CD8-positive, alpha-beta memory T cell (primary cell): ENCODE measurements at places on chromosomes 7 and 10. TPM values are rescaled to one million over a fixed set of nuclear protein-coding genes. Genes with fewer than 3 reads are reported as not detected.

DNA sequence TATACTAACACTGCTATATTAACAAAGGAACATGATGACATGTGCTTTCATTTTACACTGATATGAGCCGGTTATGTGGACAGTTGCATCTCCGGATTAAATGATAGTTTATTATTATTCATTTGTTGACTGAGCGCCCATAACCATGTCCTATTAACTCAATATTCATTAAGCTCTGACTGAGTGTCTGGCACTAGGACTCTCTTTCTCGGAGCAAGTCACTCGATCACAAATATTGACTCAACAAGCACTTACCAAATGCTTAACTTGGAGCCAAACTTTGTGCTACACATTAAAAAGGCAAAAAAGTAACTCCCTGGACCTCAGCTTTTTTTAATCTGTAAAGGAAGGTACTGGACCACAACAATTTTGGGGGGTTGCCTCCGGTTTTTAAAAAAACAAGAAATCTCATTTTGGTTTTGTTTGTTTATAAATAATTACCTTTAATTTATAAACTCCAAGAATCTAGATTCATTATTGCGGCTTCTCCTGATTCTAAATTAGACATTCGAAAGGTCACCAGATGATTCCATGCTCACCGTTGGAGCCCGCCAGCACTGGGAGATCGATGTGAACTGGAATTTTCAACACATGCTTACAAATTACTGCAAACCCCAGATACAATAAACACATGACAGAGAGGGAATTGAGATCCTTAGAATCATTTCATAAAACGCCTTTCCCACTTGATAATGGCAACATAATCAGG is 8.9 kb upstream of the LYZL1 start:
- H3K4me3 ChIP-seq: no peak overlapping the region
- H3K4me1 ChIP-seq: no peaks in the 10 kb centered on the region
- H3K27me3 ChIP-seq: no peaks in the 10 kb centered on the region
- no peak overlapping the region for H3K27ac ChIP-seq

DNA sequence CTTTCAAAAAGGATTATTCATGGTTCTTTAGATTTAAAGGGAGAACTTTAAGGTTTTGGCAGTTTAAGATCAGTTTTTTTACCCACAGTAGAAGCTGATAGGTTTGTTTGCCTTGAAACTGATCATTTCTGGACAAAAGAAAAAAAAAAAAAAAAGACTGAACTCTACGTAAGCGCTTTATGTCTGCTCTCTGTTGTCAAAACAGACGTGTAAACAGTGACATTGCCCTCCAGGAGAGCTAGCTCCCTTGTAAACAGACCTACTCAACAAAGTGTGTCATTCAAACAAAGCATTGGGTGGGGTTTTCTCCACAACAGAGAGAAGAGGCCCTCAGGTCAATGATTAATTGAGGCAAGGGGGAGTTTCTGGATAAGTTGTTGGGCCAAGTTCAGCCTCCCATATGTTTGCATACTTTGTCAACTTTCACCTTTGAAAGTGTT is 568.1 kb upstream of the LRRN3 start:
- H3K4me3 ChIP-seq: no peak overlapping the region
- no peak for DNase-seq
- no peaks in the 10 kb centered on the region for H3K4me1 ChIP-seq
- no peaks in the 10 kb centered on the region for H3K27me3 ChIP-seq
- no peaks in the 10 kb centered on the region for H3K36me3 ChIP-seq
- H3K27ac ChIP-seq: no peak overlapping the region

The STN1 gene
- 23.6 TPM for total RNA-seq

- H3K36me3 ChIP-seq: no peaks in the 10 kb centered on the region
- no peak overlapping the region for H3K4me3 ChIP-seq
- peaks cover 6% of the 10 kb centered on the region for H3K27me3 ChIP-seq
Measured at GRCh38 chr7:140597428-140597949, 43.1 kb downstream of the DENND2A start.

GRCh38 chr10:28664369-28664740 is 13.0 kb upstream of the BAMBI start:
- H3K4me1 ChIP-seq: no peaks in the 10 kb centered on the region
- no peak overlapping the region for H3K4me3 ChIP-seq
- no peak for DNase-seq
- H3K36me3 ChIP-seq: no peaks in the 10 kb centered on the region
- H3K27ac ChIP-seq: no peak overlapping the region

The PDCD4 gene
- total RNA-seq: 96.1 TPM

DNA sequence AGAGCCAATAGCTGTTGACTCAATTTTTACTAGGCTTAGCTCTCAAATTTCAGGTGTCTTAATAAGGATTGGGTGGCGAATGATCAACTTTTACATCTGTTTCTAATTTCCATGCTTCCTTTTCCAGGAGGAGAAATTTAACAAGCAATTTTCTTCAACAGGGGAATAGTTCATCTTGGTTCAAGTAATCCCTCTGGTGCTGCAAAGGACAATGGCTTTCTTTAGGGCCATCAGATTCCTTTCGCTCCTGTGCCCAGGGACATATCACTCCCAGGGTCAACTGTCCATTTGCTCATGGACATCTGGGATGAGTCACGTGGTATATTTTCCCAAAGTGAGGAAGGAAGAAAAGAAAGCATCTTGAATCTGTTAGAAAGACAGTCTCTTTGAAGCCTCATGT is 313.3 kb downstream of the FRMD4A start:
- H3K4me3 ChIP-seq: no peak overlapping the region
- H3K4me1 ChIP-seq: peaks cover 13% of the 10 kb centered on the region
- no peak overlapping the region for H3K27ac ChIP-seq
- H3K36me3 ChIP-seq: no peaks in the 10 kb centered on the region
- no peak for DNase-seq
- no peaks in the 10 kb centered on the region for H3K27me3 ChIP-seq

- DNase-seq: no peak
- H3K4me1 ChIP-seq: no peaks in the 10 kb centered on the region
- no peak overlapping the region for H3K4me3 ChIP-seq
- no peak overlapping the region for H3K27ac ChIP-seq
- no peaks in the 10 kb centered on the region for H3K36me3 ChIP-seq
- no peaks in the 10 kb centered on the region for H3K27me3 ChIP-seq
Measured at GRCh38 chr10:58885146-58885545, 291.3 kb upstream of the PHYHIPL start.

The DNAH11 gene
- total RNA-seq: not detected

The CNPY1 gene
- total RNA-seq: not detected

DNA sequence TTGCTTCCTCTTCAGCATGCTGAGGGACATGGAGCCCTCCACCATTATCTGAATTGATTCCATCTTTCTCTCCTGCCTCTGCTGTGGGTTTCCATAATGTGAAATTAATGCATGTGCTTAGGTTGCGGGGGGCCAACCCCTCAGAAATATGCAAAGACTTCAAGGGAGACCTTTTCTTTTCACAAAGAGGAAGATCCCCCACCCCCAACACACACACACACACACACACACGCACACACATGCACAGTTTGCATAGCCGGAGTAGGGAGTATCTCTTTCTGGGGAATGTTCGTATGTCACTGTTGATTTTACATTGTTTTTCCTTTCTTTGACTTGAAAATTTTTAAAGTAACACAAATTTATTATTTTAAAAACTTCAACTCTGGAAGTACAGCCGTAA is 193.5 kb downstream of the MGMT start:
- no peaks in the 10 kb centered on the region for H3K36me3 ChIP-seq
- no peaks in the 10 kb centered on the region for H3K27me3 ChIP-seq
- DNase-seq: no peak
- no peaks in the 10 kb centered on the region for H3K4me1 ChIP-seq
- H3K4me3 ChIP-seq: no peak overlapping the region

GRCh38 chr10:89609833-89610346 is 35.2 kb downstream of the PANK1 start:
- peaks cover 4% of the 10 kb centered on the region for H3K4me1 ChIP-seq
- no peak for DNase-seq

GRCh38 chr10:84822931-84823630 is 494.7 kb downstream of the CCSER2 start:
- H3K27me3 ChIP-seq: no peaks in the 10 kb centered on the region
- H3K27ac ChIP-seq: no peak overlapping the region
- H3K36me3 ChIP-seq: no peaks in the 10 kb centered on the region
- no peak overlapping the region for H3K4me3 ChIP-seq
- DNase-seq: no peak

DNA sequence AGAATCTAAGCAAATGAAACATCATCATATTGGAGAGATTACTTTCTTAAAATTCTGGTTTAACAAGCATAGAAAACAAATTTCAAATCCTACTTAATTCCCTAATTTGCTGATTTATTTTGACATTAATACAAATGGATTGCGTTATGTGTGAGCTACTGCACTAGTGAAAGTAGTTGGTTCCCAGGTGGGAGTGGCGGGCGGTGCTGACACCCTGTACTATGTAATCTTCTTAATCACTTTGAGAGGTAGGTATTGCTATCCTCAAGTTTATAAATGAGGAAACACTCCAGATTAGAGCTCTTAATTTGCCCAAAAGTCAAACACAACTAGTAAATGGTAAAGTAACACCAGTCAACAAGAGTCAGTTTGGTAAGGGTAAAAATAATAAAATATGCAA is 131.1 kb downstream of the ELAPOR2 start:
- DNase-seq: no peak
- no peak overlapping the region for H3K4me3 ChIP-seq
- H3K27ac ChIP-seq: no peak overlapping the region
- no peaks in the 10 kb centered on the region for H3K4me1 ChIP-seq
- no peaks in the 10 kb centered on the region for H3K27me3 ChIP-seq

The LLCFC1 gene
- total RNA-seq: not detected

The OR6B1 gene
- total RNA-seq: not detected

The BTBD16 gene
- not detected for total RNA-seq

- H3K27ac ChIP-seq: no peak overlapping the region
- no peaks in the 10 kb centered on the region for H3K4me1 ChIP-seq
- no peak for DNase-seq
- no peaks in the 10 kb centered on the region for H3K36me3 ChIP-seq
Measured at GRCh38 chr7:126803060-126803665, 449.6 kb downstream of the GRM8 start.

- H3K4me1 ChIP-seq: no peaks in the 10 kb centered on the region
- H3K27ac ChIP-seq: no peak overlapping the region
- H3K4me3 ChIP-seq: no peak overlapping the region
- no peaks in the 10 kb centered on the region for H3K36me3 ChIP-seq
- DNase-seq: no peak
Measured at GRCh38 chr7:96167424-96167823, 154.5 kb downstream of the SLC25A13 start.

The NAT16 gene
- not detected for total RNA-seq

GRCh38 chr10:77821036-77821435 is 105.5 kb downstream of the DLG5 start:
- DNase-seq: no peak
- no peak overlapping the region for H3K4me3 ChIP-seq
- H3K36me3 ChIP-seq: no peaks in the 10 kb centered on the region
- no peak overlapping the region for H3K27ac ChIP-seq
- H3K4me1 ChIP-seq: no peaks in the 10 kb centered on the region

DNA sequence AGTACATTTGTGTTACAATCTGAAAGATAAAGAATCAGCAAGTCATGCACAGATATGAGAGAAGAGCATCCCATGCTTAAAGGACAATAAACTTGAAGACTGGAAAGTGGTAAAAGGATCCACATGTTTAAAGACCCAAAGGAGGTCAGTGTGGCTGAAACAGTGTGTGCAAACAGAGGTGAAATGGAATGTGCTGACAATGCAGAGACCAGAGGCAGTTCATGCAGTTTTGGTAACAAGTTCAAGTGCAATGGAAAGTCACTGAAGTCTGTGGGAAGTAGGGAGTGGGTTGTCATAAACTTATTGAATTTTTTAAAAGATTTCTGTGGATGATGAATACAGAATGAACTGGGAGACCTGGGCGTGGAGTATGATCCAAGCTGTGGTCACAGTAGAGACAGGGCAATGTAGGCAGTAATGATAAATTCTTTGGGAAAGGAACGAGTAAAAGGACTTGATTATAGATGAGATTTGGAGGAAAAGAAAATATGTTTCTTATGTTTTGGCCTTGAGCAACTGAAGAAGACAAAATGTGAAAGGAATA is 408.0 kb downstream of the HGF start:
- no peaks in the 10 kb centered on the region for H3K36me3 ChIP-seq
- no peaks in the 10 kb centered on the region for H3K27me3 ChIP-seq
- no peaks in the 10 kb centered on the region for H3K4me1 ChIP-seq
- H3K27ac ChIP-seq: no peak overlapping the region
- H3K4me3 ChIP-seq: no peak overlapping the region
- no peak for DNase-seq

DNA sequence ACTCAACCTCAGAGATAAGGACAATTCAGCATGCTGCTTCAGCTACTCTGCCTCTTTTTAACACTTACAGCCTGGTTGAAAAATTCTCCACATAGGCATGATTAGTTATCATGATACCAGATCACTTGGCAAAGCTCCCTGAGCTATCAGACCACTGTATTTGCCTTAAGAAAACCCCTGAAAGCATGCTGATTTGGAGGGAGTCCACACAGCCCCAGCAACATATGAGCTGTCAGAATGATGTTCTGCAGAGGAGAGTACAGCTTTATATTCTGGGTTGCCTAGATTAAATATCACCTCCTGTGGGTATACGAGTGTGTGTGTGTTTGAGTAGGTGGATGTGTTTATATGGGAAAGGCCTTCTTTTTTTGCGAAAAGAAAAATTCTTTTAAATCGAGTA is 170.2 kb upstream of the CHRM2 start:
- no peak overlapping the region for H3K27ac ChIP-seq
- no peaks in the 10 kb centered on the region for H3K27me3 ChIP-seq
- H3K4me1 ChIP-seq: no peaks in the 10 kb centered on the region
- H3K36me3 ChIP-seq: no peaks in the 10 kb centered on the region

The SPRN gene
- total RNA-seq: not detected

DNA sequence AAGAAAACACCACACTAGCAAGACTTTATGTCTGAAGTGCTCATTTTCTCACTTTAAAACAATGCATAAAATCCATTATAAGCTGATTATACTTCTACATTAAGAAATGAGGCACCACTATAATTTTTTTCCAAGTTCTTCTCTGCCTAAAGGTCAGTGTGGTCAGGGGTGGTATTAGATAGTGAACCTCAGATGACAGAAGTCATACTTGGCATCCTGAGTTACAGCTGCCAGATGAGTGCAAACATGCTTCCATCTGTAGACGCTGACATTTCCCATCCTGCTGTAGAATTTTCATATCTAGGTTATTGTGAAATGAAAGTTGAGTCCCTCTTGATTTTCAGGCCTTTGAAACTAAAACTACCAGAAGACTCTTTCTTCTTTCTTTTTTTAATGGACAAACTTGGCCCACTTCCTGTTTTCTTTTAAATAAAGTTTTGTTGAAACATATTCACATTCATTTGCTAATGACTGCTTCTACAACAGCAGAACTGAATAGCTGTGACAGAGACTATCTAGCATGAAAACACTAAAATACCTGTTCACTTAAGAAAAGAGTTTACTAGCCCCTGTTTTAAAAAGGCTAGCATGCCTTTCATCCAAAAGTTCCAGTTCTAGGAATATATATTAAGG is 900.8 kb downstream of the XPNPEP1 start:
- no peaks in the 10 kb centered on the region for H3K4me1 ChIP-seq
- H3K27me3 ChIP-seq: no peaks in the 10 kb centered on the region
- H3K36me3 ChIP-seq: no peaks in the 10 kb centered on the region
- H3K4me3 ChIP-seq: no peak overlapping the region

The ZNF727 gene
- total RNA-seq: not detected

The ANKRD1 gene
- not detected for total RNA-seq

- no peaks in the 10 kb centered on the region for H3K36me3 ChIP-seq
- no peak overlapping the region for H3K4me3 ChIP-seq
- no peak for DNase-seq
- H3K4me1 ChIP-seq: no peaks in the 10 kb centered on the region
- no peak overlapping the region for H3K27ac ChIP-seq
Measured at GRCh38 chr10:71945819-71946474, 18.2 kb upstream of the CHST3 start.
